ENCODE measurements at places on chromosomes 12 and 14.

DNA sequence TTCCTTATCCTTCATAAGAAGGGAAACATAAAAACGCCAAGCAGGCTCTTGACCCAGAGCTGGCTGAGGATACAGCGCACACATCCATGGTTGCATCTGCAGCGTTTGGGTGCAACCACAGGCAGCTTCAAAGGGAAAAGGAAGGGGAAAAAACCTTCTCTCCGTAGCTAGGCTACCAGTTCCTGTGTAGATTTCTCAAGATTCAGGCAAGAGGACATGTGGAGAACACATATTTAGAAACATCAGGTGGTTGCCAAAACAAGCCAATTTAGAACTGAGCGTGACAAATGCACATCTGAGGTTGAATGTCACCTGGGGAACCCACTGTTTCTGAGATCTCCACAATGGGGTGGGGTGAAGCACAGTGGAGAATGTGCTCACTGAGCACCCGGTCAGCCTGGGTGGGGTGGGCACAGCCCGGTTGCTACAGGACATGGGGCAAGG, 78.3 kb upstream of the BDKRB2 start:
- DNase-seq = peak; percentile 78

DNA sequence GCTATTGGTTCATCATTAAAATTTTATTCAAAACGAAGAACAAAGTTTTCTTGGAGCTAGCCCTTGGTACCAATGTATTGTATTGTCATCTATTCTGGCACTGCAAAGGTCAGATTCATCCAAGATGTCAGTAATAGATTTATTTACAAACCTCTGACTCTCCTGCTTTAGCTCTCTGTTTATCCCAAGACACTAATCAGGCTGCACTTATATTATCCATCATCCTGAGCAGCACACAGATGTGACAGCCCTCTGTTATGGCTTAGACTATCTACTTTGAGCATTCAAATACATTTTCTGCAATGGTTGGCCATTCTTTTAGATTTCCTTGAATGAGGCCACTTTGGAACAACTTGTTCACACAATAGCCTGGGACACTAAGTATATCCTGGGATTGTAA, 5.0 kb upstream of the PTPRR start:
- DNase-seq = no peak

GRCh38 chr12:3805077-3805476, 52.2 kb upstream of the CRACR2A start:
- no peak for DNase-seq

- no peak for DNase-seq
Measured at GRCh38 chr12:116771651-116772050, 33.5 kb downstream of the RNFT2 start.

GRCh38 chr12:26276709-26277108, 81.3 kb downstream of the SSPN start:
- DNase-seq = no peak

DNA sequence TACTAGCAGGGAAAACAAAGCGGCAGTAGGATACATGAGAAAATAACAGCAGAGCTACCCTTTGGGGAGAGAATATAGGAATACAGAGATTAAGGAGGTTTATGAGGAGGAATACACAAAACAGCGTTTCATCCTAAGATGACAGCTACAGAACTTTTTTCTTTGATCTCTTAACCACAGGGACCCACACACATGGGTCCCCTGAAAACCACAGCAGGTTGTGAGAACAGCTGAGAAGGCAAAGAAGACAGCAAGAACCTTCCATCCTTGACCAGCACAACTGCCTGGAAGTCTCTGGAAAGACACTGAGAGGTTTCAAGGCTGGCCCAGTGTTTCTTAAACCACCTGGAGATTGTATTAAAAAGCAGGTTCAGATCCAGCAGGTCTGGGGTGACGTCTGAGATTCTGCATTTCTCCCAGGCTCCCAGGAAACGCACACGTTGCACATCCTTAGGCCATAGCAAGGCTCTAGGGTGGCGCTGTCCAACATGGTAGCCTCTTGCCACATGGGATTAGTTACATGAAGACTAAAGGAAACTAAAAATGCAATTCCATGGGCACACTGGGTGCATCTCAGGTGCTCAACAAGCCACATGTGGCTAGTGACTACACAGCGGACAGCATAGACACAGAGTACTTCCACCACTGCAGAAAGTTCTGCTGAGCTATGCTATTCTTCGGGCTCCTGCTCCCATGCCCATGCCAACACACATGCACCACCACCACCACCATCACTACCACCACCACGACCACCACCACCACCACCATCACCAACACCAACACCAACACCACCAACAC, 92.3 kb downstream of the FOXN3 start:
- DNase-seq = no peak

DNA sequence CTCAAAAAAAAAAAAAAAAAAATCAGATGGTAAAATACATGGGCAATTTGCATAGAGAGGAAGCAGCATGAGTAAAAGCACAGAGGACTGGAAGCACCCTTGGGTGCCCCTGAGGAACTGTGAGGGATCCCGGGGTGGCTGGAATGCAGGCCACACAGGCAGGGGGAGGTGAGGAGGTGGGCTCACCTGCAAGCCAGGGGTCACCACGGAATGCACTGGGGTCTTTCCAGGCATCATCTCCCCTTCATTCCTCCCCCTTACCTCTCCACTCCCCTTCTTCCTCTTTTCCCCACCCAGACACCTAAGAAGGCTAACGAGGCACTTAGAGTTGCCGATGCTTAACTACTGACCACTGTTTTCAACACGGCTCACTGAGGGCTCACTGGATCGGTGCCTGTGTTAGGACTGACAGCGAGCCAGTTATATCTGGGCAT, 14.4 kb upstream of the HIP1R start:
- DNase-seq = no peak

GRCh38 chr12:52975820-52976573, 27.1 kb downstream of the KRT18 start:
- no peak for DNase-seq

DNA sequence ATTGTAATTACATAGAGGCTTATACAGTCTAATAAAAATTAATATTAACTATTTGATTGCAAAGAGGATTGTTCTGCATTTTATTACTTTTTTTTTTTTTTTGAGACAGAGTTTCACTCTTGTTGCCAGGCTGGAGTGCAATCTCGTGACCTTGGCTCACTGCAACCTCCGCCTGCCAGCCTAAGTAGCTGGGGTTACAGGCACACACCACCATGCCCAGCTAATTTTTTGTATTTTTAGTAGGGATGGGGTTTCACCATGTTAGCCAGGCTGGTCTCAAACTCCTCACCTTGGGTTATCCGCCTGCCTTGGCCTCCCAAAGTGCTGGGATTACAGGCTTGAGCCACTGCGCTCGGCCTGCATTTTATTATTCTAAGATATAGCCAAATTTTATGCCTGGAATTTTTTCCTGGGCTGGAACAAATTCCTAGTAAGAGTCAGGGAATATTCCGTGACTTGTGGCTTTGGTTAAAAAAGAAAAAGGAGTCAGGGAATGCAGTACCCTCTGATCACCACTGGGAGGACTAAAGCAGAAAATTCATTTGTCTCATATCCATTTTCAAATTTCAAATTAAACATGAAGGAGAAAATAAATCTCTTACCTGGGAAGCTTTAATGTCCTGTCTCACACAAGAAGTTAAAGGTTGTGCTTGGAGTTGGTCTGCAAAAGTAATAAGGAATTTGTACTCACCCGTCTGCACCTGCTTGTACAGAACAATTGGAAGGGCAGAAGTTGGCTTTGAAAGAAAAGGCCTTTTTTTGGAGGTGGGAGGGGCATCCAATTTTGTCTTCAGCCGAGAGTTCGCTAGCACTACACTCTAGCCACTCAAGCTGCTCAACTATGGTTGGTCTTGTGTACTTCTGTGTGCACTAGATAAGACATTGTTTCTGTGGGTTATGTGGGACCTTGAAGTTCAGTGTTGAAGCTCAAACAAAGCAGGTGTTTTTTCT, 8.7 kb downstream of the MARK3 start:
- no peak for DNase-seq

DNA sequence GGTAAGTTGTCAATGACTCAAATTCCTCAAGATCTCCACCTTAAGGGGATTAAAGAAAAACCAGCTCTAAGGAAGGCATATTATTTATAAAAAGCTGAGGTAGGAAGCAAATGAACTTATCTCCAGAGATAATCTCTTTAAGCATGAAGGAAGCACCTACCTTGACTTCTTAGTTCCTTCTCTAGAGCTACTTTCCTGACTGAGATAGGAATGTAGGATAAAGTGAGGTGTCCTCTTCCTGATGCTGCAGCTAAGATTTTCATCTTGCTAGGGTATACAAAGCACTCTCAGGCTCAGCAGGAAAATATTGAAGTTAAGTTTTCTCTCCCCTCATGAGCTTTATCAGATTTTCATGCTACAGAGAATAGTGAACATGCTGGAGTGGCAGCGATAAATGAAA, 163.0 kb upstream of the E2F7 start:
- no peak for DNase-seq

DNA sequence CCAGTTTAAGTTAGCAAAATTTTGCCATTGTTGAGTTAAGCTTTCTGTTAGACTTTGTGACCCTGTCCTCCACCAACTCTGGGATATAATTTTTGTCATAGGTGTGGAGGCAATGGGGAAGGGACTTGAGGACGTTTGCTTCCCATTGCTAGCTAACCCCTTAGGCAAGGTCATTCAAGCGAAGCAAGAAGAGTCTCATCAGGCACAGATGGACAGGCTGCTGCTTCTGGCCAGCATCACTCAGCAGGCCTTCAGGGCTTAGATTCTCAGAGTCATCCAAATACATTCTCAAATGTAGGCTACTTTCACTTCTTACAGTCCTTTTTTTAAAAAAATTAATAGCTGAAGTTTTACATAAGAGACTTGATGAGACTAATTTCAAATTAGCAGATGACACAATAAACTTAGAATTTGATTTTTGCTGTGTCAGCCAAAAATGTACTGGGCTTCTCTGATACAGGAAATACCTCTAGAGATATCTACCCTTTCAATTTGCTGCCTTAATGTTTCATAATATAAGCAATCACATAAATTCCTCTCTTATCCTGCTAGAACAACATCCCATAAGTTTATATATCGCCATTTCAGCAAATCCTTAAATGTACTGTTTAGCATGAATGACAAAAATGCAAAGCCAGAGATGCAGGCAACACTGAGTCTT, 875.2 kb downstream of the FLRT2 start:
- no peak for DNase-seq

GRCh38 chr12:77433799-77434198, 368.4 kb upstream of the E2F7 start:
- DNase-seq = no peak

DNA sequence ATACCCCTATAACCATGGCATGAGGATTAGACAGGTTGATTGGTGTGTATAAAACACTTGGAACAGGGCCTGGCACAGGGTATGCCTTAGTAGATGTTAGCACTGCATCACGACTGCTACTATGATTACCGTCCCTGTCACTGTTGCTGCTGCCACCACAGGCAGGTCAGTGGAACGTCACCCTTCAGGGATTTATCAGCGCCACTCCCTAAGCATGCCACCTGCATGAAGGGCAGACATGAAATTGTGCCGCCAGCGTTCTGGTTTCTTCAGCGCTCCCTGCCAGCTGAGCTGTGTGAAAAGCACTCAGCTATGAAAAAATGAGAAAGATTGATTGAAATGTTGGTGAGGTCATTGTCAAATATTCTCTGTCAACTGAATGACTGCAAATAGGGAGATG, 477.0 kb downstream of the DPF3 start:
- DNase-seq = no peak

DNA sequence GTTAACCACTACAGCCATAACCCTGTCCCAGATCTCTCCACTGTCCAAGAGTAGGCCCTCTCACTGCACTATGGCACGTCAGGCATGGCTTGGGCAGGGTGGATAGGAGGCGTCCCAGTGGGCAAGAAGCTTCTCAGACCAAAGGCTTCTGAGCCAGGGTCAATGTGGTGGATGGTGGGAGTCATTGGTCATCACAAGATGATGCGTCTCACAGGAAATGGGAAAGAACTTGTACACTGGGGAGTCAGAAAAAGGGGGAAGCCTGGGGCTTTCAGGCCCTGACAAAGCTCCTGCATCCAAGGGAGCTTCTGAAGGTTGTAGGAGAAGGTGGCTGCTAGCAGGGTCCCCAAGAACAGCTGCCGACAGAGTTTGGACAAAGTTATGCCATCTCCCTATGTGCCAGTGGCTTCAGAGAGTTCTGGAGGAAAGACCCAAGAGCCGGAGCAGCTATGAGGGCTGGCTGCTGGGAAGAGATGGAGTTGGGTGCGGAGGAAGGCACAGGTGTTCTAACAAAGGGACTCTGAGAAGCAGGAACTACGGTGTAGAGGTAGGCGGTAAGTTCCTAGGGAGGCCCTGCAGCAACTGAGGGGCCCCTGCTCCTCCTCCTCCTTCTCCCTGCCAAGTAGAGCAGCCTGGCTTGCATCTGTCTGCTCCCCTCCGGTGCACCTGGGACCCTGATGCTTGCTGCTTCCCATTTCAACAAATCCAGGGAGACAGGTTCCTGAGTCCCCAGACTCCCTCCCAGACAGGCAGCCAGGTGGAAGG, 81.1 kb downstream of the ARL6IP4 start:
- no peak for DNase-seq

DNA sequence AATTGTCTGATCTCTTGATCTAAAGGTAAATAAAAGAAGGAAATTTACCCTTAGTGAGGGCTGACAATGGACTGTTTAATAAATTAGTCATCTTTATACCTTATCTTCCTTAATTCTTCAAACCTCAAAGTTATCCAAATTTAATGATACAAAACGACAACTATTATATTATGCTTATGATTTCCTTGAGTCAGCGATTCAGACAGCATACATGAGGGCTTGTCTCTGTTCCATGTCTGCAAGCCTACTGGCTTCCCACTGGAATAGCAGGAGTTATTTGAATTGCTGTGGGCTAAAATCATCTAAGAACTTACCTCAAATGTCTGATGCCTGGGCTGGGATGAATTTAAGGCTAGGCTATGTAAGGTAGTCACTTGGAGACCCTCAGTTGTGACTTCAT, 197.2 kb upstream of the MDGA2 start:
- DNase-seq = no peak

DNA sequence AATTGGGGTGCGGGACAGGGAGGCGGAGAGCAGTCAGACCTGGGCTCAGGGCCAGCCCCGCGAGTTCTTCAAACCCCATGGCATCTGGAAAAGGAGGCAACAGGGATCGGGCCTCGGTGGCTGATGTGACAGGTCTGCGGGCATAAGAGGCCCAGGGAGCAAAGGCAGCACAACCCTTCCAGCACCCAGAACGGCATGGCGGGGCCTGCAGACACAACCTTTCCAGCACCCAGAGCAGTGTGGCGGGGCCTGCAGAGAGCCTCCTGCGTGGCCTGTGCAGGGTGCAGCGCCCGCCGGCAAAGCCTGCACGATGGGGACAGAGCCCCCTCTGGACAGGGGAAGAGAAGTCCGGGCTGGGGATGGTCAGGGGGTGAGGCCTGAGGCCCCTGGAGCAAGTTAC, 26.2 kb upstream of the TRAF3 start:
- no peak for DNase-seq

DNA sequence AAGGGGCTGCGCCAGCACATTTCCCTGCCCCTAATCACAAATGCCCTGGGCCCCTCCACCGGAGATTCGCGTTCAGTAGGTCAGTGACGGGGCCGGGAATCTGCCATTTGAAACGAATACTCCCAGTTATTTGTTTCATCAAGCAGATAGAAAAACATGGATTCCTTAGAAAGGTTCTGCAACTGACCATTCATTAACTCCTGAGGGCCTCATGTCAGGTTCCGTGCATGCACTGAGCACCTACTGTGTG, 25.6 kb upstream of the UBC start:
- DNase-seq = no peak

GRCh38 chr12:10070380-10070779, 28.4 kb downstream of the CLEC1A start:
- no peak for DNase-seq
